Fibroblast of skin of left biceps (primary cell): ENCODE measurements at places on chromosomes 7 and 10.
A peak's percentile ranks its signal among the peaks of the same experiment; 100 is the strongest.

- DNase-seq = no peak
Measured at GRCh38 chr7:98656899-98657298, 39.8 kb downstream of the NPTX2 start.

- DNase-seq = peak; percentile 67
Measured at GRCh38 chr7:17580141-17580540, 281.7 kb downstream of the AHR start.

- no peak for DNase-seq
Measured at GRCh38 chr10:26556748-26557640, 118.9 kb downstream of the APBB1IP start.

- DNase-seq = no peak
Measured at GRCh38 chr7:141525973-141526514, 25.2 kb upstream of the AGK start.

DNA sequence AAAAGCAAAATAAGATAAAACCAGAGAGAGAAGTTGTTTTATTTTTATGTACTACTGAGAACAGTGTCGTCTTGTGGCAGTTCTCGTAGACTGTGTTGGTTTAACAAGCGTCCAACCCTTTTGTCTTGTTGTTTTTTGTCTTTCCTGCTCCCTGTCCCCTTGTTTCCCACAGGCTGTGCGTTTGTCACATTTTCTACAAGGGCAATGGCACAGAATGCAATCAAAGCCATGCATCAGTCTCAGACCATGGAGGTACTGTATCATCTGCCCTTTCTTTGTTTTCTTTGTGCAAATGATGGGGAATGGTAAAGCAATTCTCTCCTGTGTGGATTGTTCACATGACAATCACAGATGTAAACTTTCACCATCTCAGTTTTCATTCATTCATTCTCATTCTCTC is 248.8 kb downstream of the CELF2 start:
- no peak for DNase-seq

GRCh38 chr7:149621776-149622175 is 124.2 kb upstream of the ZNF746 start:
- DNase-seq = no peak

GRCh38 chr7:121286742-121287734 is 41.8 kb upstream of the WNT16 start:
- DNase-seq = no peak

- no peak for DNase-seq
Measured at GRCh38 chr7:158345731-158346130, 241.9 kb downstream of the PTPRN2 start.

DNA sequence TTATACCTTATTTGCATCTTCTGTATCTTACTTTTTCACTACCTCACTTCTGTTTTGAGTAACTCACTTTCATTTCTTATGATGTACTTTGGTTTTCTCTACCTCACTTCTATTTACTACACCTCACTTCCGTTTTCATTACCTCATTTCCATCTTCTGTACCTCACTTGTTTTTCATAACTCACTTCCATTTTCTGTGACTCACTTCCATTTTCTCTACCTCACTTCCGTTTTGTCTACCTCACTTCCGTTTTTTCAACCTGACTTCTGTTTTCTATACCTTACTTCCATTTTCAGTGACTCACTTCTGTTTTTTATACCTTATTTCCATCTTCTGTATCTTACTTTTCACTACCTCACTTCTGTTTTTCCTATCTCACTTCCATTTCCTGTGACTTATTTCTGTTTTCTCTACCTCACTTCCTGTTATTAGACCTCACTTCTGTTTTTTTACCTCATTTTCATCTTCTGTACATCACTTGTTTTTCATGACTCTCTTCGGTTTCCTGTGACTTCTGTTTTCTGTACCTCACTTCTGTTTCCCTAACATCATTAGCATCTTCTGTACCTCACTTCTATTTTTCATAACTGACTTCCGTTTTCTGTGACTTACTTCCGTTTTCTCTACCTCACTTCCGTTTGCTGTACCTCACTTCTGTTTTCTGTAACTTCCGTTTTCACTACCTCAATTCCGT is 493.1 kb upstream of the AKR1E2 start:
- DNase-seq = no peak

DNA sequence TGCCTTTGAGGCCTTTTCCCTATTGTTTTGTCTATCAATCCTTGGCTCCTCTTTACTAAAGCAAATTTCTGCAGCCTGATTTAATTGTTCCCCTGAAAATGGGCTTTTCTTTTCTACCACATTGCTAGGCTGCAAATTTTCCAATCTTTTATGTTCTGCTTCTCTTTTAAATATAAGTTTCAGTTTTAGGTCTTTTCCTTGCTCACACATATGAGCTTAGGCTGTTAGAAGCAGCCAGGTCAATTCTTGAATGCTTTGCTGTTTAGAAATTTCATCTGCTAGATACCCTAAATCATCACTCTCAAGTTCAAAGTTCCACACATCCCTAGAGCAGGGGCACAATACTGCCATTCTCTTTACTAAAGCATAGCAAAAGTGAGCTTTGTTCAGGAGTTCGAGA is 159.6 kb downstream of the ARL4A start:
- DNase-seq = no peak

DNA sequence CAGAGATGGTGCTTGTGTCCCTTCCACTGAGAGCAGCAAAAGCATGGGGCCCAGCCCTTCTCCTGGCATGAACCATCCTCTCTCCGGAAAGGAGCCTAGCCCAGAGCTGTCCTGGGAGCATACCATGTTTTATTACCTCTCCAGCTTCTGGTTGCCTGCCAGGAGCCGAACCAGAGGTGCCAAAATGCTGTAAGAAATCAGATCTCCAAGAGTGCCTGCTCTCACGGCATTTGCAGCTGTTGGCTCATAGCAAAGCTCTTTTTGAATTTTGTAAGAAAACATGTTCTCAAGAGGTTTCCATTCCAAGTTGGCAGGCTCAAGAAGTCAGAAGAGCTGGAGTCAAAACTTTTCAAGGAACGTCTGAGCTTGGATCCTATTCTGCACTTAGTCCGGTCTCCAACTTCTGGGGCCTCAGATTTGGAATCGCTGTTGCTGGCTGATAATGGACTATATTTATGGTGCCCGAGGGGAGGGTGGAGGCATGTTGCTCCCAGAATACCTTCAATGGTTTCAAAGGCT is 211.7 kb upstream of the MKI67 start:
- DNase-seq = no peak

- no peak for DNase-seq
Measured at GRCh38 chr7:131945313-131945911, 389.0 kb upstream of the PODXL start.

DNA sequence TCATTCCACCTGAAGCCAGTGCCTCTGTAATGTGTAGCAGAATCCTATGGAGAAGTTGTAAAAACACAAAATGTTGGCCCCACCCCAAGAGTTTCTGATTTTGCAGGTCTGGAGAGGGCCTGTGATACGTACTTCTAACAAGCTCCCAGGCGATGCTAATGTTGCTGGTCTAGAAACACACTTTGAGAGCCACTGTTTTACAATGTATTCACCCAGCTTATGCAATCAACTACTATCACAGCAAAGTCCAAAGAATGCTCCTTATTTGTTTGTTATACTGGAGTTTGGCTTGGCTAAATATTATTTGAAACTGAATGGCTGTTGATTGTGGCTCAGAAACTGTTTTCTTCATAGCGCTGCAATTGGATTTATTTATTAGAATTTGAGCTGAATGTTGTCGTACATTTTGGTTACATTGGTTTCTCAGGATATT is 44.3 kb downstream of the DNAJB9 start:
- no peak for DNase-seq

DNA sequence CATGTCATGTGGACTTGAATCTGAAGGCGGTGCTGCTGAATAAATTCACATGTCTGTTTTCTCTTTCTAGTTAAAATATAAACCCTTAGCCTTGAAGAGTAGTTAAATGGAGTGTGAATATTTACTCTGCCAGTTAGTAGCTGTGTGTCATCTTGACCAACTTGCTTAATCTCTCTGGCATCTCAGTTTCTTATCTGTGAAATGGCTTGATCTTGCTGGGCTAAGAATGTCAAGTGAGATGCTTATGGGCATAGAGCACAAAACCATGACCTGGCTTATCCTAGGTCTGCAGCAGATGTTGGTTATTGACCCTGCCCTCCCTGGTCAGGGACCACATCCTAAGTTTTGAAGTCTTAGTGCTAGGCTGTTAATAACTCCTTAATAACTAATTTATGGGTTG is 16.6 kb downstream of the ARID5B start:
- DNase-seq = no peak

DNA sequence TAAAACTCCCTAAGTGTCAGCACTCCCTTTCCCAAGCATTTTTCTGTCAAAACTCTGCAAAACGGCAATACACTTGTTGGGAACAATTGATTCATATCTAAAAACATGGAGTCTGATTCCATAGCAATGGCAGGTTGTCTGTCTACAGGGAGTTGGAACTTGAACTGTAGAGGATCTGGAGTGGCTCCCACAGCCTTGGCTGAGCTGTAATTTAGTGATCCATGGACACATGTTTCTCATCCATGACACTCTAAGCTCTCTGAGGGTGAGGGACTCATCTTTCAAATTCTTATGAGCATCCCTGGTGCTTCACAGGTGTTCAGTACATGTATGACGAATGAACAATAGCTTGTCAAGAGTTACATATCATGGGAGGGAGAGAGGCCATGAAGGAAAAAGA is 466.1 kb downstream of the GRID1 start:
- no peak for DNase-seq

DNA sequence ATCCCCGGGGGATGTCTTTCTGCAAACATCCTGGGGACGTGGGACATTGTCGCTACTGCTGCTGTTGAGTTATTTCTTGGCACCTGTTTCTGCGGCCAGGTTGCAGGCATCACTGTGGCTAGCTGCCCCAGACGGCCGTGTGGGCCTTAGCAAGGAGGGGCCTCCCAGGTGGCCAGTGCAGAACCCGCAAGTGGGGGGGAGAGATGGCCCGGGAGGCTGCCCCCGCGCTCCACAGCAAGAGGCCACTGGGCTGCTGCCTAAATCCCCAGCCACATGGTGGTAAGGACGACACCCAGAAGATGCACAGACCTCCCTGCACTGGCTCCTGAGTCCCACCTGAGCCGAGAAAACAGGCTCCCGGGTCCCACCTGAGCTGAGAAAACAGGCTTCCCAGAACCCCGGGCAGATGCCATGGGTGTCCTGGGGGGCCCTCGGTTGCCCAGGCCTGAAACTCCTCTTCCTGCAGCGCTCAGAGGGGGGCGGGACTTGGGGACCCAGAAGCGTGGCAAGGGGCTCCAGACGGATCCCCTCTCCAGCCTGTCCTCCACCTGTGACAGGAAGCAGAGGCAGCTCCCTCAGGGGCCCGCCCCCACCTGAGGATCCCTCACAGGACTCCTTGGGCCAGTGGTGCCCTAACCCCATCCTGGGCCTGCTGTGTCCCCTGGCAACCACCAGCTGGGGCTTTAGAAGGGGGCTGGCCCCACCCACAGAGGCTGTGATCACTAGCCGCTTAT is 952 bp upstream of the MAFK start:
- no peak for DNase-seq

GRCh38 chr7:37832194-37832593 is 16.2 kb upstream of the NME8 start:
- no peak for DNase-seq

DNA sequence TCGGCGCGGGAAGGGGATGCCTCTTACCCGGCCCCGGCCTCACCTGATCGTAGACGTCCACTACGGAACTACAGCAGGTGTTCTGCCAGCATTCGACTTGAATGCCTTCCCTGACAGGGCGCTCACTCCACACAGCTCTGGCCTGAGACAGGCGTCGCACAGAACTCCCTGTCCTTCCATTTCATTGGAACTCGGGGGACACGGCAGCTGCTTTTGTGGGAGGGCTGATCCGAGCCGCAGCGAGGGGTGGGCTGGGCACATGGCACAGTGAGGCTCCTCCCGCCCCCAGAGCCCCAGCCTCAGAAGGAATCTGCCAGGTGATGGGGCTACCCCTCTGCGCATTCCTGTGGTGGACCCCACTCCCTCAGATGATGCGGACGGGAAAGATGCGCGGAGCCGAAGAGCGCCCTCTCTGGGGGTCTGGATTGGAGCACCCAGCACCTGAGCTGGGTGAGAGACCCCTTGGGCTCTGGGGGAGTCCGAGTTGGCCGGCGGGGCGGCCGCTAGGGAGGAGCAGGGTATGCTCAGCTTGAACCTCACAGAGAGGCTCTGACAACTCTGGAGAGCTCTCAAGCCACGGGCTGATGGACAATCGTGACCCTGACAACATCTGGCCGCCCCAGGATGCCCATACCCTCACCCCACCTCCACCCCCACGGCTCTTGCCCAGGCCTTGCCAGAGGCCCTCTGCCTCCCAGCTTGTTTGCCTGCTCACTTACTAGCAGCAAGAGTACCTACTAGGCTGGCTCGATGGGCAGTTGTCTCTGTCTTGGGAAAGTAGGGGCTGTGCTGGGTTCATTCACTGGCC is 36.6 kb downstream of the RASGEF1A start:
- no peak for DNase-seq

- DNase-seq = no peak
Measured at GRCh38 chr7:55657654-55658053, 85.4 kb upstream of the VOPP1 start.

DNA sequence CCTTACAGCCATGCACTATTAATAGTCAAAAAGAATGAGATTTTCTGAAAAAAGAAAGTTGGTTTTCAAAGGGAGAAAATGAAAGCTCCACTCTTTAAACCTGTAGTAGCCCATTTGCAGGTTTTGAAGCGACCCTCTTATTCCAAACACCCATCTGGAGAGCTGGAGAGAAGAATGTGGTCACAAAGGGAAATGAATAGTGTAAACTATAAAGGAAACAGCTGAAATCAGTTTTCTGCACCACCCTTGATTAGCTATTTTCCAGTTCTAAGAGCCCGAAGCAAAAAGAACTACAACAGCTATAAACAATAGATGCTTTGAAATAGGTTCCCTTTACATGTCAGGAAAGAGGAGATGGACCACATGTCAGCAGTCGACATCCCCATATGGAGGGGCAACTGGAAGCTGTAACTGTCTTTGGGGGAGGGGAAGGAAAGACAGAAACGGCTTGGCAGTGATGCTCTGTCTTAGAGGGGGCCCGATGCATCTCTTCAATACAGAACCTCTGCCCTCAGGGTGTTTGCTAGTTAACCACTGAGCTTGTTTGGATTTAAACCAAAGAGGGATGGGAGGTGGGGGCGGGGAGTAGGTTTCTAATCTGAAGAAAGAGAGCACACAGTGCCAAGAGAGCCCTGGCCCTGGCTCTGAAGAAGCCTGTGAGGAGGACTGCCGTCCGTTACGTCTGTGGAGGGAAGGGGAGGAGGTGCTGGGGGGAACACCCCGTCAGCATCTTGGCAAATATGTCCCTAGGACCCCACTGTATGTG is 55.3 kb downstream of the CPVL start:
- DNase-seq = no peak

DNA sequence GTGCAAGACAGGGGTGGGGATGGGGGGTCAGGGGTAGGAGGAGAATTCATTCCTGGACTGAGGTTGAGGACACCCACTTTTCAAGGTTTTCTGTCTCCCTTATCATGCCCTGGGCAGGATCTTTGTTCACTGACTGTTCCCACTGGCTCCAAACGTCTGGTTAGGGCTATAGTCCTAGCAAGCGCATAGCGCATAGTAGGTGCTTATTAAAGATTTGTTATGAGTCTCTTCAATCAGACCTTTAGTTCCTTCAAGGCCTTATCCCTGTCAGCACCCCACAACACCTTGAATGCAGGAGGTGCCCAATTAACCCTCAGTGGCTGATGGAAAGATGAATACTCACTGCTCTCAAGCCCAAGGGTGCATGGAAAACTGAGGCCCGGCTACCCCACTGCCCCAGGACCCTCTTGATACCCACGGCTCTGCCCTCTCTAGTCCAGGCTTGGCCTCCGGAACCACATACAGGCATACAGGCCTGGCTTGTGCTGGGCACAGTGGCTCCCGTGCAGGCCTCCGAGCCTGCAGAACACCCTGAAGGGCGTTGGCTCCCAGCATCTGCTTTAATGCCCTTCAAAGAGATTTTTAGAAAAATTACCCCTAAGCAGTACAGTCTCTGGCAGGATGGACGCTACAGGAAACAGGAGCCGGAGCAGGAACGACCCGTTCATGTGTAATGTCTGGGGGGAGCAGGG is 177.7 kb downstream of the SH3PXD2A start:
- DNase-seq = no peak
